ENCODE measurements at places on chromosomes 2 and 18.
A peak's percentile ranks its signal among the peaks of the same experiment; 100 is the strongest.

GRCh38 chr18:28846958-28847357, 670.0 kb upstream of the CDH2 start:
- DNase-seq, result no peak

DNA sequence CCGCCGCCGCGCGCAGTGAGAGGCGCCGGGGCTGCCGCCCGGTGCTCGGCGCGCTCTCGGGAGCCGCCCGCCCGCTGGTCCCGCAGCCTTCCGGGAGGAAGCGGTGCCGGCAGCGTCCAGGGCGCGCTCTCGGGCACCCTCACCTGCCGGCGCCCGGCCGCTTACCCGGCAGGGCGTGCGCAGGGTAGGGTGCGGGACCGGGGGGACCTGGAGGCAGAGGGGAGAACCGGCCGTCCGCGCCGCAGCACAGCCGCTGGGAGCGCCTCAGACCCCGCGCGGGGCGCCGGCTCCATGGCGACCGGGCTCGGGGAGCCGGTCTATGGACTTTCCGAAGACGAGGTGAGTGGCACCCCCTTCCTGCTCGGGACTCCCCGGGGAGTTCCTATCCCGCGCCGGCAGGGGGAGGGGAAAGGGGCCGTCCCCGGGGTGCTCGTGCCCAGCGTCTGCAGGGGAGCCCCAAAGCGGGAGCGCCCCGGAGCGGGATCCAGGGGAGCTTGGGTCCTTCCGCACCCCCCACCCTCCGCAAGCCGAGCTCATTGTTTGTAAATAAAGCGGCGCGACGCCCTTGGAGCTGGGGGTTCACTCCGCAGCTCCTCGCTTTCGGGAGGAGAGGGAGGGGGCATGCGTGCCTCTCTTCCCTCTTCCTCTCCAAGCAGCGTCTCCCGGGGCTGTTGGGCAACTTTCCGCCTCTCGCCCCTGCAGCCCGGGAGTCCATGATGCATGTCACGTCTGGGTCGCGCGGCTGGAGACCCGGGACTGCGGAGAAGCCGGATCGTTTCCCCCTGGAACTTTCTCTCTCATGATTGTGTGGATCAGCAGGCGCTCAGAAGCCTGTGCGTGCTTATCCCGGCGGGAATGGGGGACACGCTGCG, 580 bp downstream of the NEDD4L start:
- no peak for DNase-seq

DNA sequence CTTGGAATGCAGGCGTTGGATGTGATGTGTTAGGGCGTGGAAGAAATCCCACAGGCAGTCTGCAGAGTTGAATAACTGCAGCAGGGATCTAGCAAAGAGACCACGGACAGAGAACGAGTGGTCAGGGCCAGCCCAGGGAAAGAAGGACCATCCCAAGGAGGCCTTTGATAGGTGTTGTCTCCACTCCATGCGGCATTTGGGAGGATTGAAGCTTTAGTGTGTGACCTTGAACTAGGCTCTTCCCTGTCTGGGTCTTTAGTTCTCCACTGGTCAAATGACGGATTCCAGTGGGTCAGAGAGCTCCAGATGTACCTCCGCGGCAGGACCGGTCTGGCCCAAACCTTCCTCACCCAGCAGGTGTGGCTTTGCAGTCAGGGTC, 18.4 kb downstream of the GREB1 start:
- DNase-seq, result no peak

DNA sequence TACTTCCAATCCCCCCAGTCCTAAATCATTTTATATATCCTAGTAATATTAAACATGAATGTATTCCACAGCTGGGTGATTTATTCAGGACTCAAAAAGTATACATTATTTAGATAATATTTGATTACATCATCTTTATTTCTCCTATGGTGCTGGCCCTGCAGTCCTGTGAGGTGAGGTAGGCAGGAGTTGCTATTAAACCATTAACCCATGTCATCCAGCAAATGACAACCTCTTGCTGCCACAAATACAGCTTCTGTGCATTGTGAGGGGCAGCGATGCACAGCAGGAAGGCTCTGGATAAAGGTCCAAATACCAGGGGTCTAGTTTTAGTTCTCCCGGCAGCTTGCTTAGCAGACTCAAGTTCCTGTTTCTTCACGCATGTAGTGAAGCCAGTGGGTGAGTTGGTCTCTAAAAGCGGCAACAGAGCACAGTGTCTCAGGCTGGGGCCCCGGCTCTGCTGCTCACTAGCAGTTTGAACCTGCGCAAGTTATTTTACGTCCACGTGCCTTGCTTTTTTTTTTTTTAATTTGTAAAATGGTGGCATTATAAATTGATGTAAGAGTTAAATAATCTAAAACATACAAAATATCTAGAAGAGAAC, 36.1 kb downstream of the INSIG2 start:
- DNase-seq, result no peak

DNA sequence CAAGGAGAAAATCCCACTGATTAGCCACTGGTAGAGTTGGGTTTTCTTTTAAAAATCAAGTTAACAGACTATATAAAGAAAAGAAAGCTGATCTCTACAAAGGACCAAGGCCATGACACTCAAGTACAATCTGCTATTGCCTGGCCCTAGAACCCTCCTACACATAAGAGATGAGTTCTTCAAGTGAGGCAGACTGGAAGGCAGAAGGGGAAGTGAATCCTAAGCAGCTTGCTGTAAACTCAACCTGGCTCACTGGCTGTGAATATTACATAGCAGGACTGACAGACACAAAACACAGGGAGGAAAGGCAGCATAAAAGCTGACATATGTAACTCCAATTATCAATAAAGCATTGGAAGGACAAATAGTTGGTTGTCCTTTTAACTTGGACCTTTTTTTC, 65.4 kb downstream of the TRIP12 start:
- DNase-seq, result no peak

GRCh38 chr2:101401326-101401665, 14.0 kb upstream of the CREG2 start:
- DNase-seq, result no peak

DNA sequence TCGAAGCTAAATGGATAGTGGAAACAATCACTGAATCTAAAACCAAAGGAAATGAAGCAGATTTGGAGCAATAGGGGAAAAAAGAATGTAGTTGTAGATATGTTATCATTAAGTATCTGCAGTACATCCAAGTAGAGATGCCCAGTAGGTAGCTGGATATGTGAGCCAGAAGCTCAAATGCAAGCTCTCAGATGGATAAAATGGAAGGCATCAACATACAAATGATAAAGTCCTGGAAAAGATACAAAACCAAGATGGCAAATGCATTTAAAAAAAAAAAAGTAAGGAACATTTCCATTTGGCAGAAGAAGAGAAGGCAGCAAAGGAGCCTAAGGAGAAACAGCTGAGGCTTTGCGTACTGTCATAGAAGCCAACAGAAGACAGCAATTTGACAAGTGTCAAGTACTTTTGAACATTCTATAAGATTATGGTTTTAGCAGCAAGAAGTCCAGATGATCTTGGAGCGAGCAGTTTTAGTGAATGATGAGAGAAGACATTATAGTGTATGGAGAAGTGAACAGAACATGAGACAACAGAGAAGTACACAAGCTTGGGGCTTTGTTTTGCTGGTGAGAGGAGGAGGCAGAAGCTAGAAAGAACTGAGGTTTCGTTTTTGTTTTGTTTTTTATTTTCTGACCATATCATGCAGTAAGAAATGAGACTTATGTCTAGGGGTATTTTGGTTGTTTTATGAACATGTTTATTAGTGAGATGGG, 18.3 kb downstream of the ROCK2 start:
- no peak for DNase-seq

GRCh38 chr2:45329045-45329677, 281.9 kb downstream of the SRBD1 start:
- no peak for DNase-seq

DNA sequence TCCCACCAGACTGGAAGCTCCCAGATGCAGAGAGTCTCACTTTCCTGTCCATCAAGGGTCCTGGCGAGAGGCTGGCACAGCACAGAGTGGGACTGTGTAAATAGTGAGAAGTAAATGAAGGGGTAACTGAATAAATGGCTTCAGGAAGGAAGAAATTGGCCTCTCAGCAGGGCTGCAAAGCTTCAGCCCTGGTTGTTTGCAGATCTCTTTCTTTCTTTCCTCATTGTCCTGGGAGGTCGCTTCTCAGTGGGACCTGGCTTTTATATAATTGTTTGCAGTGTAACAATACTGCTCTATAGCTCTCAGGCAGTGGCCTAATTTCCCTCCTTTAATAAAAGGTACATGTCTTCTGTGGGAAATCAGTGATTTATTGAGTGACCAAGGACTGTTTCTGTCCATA, 74.9 kb upstream of the GPR45 start:
- peak; percentile 9 for DNase-seq

DNA sequence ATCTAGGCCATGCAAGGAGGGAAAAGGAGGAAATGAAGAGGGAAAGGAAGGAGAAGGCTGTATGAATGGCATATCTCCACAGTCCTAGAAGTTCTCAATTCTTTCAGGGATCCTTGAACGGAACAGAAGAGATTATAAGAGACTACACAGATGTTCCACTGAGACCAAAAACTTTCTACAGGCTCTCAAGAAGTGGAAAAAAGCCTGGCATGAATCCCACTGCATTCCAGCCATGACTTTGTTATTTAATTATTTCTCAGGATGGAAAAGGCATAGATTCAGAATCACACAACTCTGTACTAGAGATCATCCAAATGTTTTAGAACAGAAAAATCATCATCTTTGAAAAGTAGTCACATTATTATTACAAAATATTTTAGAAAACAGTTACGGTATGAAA, 131.7 kb upstream of the CDH20 start:
- no peak for DNase-seq

DNA sequence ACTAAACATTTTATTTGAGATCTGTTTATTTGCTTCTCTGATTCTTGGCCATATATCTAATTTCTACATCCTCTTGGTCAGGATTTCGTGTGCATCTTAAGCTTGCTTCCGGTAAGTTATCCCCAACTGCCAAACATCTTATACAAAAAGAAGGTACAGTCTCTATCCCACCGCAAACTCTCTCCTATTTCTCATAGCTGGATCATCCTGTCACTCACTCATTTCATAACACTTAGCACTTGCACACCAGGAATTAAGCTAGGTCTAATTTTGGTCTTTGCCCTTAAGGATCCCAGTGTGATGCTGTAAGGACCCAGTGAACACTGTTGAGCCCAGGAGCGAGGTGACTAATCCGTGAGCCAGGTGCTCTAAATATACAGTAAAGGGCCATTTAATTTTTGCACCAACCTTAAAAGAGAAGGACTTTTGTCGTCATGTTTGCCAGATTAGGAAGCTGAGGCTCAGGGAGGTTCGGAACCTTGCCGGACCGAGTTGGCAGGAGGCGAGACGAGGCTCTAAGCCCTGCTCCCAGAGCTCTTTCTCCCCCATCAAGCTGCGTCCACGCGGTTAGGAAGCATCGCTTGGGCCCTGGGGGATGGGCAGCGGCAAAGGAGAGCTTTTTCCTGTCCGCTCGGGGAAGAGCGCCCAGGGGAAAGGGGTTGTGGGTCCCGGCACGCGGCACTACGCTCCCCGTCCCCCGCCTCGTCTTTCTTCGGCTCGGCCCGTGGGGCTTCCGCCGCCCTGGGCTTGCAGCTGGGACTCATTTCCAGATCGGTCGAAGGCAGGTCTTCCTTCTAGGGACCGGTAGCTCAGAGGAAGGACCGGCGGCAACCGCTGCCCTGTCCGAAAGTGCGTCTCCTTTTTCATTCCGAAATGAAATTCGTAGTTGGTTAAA, 4.1 kb upstream of the ITPRIPL1 start:
- peak; percentile 57 for DNase-seq

- DNase-seq, result no peak
These were observed 48.0 kb downstream of the NDUFA10 start for GRCh38 chr2:239977111-239977510.

GRCh38 chr2:68251855-68252399, 405 bp downstream of the PPP3R1 start:
- no peak for DNase-seq

DNA sequence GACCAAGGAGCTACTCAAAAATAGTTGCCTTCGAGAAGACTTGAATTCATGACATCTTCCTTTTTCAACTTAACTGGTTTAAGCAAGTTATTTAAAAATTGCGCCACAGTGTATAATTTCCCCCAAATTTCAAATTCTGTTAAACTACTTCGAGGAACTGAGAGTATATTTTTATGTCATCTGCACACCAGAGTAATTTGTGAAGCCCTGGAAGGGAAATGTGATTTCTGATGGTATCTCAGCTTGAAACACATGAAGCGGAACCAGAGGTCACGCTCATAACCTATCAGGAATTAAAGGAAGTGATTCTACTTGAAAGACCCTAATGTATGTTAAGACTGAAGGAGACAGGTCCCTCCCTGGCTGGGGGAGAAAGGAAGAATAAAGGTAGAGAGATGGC, 33.9 kb upstream of the DARS1 start:
- no peak for DNase-seq

GRCh38 chr2:209578394-209579001, 154.7 kb downstream of the MAP2 start:
- DNase-seq, result no peak

DNA sequence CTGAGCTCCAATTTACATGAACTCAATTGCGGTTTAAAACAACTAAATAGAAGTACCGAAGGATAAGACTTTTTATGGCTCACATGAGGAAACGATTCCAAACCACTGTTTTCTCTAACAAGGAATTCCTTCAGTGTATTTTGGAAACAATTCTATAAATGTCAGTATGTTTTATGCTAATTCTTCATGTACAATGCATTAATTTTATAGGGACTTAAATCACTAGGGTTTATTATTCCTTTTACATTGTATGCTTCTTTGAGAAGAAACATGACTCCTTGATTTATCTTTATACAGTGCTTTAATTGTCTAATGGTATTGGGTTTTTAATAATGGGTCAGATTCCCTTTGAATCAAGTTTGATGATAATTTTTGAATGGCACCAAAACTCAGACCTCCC, 566.8 kb downstream of the EPHA4 start:
- no peak for DNase-seq

GRCh38 chr2:15107137-15107536, 454.0 kb downstream of the NBAS start:
- no peak for DNase-seq

- no peak for DNase-seq
These were observed 7.8 kb downstream of the FOSL2 start for GRCh38 chr2:28400419-28400818.

DNA sequence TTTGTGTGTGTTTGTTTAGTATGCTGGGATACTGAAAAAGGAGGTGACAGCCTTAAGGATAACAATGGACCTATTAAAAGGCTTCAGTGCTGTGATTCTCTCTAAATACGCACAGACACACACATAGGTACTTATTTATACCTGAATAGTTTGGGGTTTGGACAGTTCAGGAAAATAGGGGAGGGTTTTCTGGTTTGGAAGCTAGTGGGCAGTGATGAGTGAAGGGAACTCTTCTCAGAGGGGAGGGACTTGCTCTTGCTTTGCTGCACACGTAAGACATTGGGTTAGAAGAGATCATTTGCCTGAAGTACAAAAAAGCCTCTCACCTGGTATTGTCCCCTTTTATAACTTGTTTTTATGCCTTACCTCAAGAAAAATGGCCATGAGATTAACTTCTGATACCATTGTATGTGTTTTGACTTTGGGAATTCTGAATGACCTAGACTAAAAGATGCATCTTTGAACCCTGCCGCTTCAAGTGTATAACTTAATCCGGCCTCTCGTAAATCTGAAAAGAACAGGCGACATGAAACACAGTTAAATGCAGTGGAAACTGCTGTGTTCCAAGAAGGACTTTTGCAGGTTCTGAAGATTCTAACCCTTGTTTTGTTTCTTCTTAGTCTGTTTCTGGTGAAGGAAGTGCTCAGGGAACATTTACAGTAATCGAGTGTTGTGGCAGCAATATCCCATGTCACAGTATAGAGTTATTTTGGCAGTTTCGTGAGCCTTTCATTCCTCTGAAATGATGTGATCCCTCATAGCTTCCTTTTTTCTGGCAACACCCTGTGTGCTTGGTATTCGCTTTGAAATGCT, 2.5 kb downstream of the CRIM1 start:
- no peak for DNase-seq

Measured in NCI-H1930 (cell line).